ENCODE measurements at places on chromosomes 4 and X.

- DNase-seq: no peak
These were observed 673.6 kb upstream of the TENM3 start for GRCh38 chr4:181569553-181569952.

DNA sequence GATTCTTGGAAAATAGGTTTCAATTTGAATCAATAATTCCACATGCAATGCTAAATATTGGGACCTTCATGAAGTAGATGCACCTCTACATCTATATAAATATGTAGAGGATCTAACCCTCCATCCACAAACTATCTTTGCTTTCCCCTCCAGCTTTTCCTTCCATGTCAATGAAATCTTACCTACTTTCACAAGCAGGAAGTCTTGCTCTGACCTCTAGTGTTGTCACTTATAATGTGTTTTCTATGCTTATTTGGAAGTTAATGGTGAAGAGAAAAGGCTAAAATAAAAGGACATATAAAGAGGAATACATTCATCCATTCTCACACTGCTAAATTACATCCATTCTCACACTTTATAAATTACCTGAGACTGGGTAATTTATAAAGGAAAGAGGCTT lies 472.7 kb upstream of the DIAPH2 start:
- no peak for DNase-seq

DNA sequence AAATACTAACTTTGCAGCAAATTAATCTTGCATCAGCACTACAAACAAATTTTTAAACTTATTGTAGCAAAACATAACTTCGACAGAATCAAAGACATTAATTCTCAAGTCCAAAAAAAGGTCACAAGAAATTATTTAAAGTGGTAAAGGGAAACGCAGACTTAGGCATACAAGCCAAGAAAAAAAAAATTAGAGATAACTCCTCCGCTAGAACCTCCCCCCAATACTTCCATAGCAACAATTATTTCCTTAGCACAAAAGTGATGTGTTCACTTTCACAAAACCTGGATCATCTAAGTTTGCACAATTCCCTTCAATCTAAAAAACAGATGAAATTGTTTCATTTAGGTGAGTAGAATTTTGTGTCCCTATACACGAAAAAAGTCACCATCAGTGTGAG lies 1.1 kb downstream of the LRBA start:
- no peak for DNase-seq

- DNase-seq: no peak
These were observed 15.0 kb upstream of the SLC25A5 start for GRCh38 chrX:119453202-119453601.

DNA sequence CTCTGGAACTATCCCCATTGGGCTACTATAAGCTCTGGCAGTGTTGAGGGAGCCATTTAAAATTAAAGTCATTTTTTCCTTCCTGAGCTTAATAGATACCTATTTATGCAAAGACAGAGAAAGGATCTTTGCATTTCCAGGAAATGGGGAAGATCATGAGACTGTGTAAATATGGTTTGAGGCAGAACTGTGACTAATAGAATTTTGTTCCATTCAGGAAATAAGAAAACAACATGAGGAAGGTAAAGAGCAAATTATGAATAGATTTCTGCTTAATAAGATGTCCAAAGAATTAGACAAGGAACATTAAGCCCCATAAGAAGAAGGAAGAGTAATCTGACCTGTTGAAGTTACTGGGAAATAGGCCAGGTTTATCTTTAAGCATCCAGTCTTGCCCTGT lies 17.8 kb upstream of the TBC1D19 start:
- DNase-seq: no peak

DNA sequence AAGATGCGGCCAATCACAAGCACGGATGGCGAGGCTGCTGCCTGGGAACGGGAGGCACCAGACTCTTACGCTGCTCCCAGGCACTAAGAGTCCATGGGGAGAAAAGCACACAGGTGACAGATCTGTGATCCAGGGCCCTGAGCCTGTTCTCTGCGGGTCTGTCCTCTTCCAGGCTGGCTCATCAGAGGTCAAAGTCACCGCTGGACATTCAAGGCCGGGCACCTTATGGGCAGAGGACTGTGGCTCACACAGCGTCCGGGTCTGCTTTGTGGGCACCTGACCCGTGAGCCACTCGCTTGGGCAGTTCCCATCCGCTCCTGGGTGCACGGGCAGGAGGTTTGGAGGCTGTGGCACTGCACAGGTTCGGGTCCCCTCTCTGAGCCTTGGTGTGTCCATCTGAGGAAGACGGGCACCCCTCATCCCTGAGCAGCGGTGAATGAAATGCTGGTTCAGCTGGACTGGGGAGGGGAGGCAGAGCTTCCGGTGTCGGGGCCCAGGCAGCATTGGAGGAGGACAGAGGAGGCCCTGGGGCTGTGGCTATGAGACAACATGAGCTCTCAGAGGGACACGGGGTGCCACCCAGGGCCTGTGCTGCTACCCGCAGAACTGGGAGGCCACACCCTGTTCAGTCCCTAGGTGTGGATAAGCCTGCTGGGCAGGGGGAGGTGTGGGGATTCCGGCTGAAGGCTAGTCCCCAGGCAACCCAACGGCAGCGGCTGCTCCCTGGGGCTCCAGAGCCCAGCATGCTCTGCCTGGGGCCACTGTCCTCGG lies 61.2 kb upstream of the AFAP1 start:
- DNase-seq: no peak

DNA sequence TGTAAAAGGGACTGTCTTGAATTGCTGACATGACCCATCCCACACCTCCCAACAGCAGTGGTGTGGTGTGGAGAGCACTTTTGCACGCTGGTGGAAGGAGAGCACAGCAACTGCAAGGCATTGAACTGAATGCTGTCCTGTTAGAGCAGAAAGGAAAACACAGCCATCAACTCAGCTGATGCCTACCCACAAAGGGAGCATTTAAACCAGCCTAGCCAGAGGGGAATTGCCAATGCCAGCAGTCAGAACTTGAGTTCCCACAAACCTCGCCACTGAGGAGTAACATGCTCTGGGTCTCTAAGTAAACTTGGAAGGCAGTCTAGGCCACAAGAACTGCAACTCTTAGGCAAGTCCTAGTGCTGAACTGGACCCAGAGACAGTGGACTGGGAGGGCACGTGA lies 31.9 kb downstream of the MAGED4 start:
- DNase-seq: no peak

- no peak for DNase-seq
These were observed 326.1 kb upstream of the EMCN start for GRCh38 chr4:100843910-100844309.

- DNase-seq: no peak
These were observed 124.3 kb upstream of the UGT8 start for GRCh38 chr4:114474188-114474800.

DNA sequence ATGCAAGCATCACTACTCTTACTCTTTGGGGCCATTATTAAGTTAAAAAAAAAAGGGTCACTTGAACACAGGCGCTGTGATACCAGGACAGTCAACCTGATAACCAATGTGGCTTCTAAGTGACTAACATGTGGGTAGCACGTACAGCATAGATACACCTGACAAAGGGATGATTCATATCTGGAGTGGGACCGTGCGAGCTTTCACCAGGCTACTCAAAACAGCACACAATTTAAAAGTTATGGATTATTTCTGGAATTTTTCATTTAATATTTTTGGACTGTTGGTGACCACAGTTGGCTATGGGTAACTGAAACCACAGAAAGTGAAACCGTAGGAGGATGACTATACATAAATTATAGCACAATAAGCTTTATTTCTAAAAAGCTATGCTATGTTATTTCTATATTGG lies 113.8 kb upstream of the STIM2 start:
- DNase-seq: peak; percentile 43
